ENCODE measurements at places on chromosomes 1 and 21.
A peak's percentile ranks its signal among the peaks of the same experiment; 100 is the strongest.

DNA sequence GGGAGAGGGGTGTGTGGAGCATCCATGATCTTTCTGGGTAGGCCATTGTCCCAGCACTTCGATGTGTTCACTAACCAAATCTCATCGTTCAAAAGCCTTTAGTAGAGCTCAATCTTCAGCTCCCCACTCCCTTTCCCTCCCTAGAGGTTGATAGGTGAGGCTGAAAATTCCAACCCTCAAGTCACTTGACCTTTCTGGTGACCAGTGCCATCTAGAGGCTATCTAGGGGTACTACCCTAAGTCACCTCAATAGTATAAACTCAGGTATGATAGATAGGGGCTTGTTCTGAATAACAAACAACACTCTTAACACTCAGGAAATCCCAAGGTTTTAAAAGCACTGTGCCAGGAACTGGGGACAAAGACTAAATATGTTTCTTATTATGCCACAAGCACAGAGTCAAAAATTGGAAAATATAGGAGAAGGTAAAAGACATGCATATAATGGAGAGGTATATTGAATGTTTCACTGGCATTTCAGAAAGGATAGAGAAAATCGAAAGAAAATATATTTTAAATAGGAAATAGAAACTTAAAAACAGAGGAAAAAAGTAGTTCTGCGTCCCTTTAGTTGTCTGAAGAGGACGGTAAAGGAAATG, 42.9 kb upstream of the CD53 start:
- no peak for DNase-seq

DNA sequence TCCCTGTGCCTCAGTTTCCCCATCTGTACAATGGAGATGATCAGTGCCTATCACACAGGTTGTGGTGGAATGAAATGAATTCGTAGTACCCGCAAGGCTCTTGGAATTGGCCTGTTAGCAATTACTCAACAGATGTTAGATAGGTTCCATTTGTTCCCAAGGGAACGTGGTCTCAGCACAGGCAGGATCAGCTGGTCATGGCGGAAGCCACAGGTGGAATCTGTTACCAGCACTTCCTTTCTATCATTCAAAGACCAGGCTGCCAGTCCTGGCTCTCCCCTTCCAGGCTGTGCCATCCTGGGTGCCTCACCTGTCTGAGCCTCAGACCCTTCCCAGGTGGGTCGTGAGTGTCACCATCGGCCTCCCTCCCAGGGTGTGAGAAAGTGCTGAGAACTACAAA, 61.5 kb downstream of the FBXO2 start:
- no peak for DNase-seq

DNA sequence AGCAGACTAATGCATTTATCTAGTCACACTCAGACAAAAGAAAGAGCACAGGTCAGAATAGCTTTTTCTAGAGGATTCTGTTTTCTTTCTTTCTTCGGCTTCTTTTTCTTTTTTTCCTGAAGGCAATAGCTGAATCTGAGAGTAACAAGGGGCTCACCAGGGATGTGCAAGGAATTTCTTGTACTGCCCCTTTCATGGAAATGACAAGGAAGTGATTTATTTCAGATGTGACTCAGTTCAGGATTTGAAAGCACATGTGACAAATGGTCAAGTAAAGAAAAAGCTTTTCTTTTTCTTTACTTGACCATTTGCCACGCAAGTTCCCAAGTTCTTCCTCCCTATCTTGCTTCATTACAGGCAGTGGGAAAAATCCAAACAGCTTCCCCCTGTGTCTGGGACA, 202.0 kb downstream of the GABPA start:
- DNase-seq: no peak

- DNase-seq: peak; percentile 4
These were observed 380.5 kb upstream of the VAMP3 start for GRCh38 chr1:7390604-7391000.

- DNase-seq: no peak
These were observed 34.7 kb downstream of the LRRC8D start for GRCh38 chr1:89855413-89856123.

DNA sequence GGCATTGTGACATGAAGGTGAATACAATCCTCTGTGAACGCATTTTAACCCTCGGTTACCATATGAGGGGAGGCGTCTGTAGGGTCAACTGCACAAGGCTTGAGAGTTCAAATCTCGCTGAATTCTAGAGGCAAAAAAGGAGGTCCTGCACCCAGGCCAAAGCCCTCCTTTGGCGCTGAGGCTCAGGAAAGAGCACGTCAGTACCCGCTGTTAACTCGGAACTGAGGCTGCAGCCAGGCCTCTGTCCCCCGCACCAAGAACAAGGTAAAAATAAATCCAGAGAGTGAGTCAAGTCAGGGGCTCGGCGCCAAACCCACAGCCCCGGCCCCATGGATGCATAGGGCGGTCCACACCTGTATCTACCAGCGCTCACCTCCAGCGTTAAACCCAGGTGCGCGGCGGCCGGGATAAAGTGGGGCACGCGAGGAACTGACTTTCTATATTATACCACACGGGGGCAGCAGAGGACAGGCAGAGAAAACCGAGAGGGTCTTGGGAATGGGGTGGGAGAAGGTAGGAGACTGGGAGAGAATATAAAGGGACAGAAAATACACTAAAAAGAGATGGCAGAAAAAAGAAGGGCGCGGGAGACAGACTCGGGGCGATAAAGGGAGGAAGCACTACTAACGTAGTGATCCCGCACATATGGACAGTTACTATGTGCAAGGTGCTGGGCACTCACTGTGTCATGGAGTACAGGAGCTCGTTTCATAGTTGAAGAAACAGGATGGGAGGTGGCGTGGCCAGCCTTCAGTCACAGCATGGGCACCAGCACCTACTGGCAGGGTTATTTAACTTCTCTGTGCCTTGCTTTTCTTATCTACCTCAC, 54.9 kb downstream of the DMRTA2 start:
- DNase-seq: no peak

GRCh38 chr1:62311473-62311943, 7.7 kb downstream of the KANK4 start:
- DNase-seq: no peak

DNA sequence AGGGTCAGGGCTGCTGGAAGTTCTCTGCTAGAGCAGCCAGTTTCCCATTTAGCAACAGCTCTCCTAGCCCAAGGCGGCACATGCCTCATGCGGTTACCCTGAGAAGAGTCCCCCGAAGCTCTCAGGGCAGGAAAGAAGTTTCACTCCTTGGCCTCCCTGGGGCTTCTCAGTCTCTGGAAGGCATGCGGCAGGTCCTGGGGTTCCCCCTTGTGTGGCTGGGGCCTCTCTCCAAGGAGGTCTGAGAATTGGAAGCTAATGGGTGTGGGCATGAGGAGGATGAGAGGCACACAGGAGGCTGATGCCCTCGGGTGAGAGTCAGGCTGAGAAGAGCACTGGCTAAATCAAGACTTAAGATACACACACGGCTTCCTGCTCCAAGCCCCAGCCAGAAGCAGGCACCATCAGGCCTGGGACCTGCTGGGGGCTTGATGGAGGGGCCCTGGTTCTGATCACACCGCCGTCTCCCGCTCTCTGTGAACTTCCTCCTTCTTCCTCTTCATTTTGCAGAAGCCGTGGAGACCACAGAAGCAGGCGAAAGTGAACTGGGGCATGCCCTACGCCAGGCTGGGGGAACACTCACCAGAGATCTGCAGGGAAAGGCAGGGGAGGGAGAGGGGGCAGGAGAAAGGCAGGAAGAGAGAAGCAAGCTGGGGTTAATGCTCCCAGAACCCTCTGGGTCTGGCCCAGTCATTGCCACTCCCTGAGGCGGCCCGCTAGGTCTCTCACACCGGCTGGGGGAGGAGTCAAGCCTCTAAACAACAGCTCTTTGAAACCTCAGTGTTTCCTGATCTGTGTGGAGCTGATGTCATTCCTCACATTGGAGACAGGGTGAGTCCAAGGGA, 15.1 kb downstream of the BLACAT1 start:
- peak; percentile 87 for DNase-seq

- no peak for DNase-seq
These were observed 1.3 kb upstream of the PEX10 start for GRCh38 chr1:2413495-2414296.

- no peak for DNase-seq
These were observed 47.8 kb upstream of the NRDC start for GRCh38 chr1:51926171-51926812.

- no peak for DNase-seq
These were observed 18.2 kb downstream of the SCCPDH start for GRCh38 chr1:246742396-246742795.

- DNase-seq: no peak
These were observed 47.7 kb upstream of the PPM1J start for GRCh38 chr1:112762541-112763500.

- no peak for DNase-seq
These were observed 19.2 kb upstream of the BCL10 start for GRCh38 chr1:85295654-85296053.

GRCh38 chr1:32817815-32818786, 648 bp downstream of the S100PBP start:
- peak; percentile 40 for DNase-seq

DNA sequence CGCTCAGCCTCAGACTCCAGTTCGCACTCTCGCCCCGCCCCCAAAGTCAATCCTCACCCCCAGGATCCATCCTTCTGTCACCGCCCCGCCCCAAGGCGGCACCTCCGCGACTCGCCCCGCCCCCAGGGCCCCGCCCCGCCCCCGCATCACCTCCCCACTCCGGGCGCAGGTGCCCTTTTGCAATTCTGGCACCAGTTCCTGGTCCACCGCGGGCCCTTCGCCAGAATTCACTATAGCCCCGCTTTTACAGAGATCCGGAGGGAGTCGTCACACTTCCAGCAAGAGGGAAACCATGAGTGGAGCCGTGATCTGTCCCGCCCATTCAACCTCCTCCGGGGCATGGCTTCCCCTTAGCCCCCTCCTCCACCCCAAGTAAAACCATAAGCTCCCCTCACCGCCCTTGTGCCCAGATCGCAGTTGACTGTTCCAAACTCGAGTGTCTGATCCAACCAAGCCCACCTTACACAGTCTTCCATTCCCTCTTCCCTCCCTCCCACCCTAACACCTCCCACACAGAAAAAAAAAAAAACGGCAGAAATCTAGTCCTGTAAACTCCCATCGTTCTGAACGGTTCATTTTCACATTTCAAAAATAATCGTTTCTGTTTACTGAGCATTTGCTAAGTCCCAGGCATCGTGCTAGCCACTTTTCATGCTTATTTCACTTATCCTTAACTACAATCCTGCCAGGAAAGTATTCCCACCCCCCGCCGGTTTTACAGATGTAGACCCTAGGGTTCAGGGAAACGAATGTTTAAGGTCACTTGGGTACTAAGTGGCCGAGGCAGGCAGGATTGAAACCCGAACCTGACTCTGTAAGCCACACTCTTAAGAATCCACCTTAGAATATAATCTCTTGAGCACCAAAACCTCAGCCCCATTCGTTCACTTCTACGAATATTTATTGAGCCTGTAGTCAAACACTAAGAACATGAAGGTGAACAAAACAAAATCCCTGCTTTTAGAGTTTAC, 1.3 kb upstream of the DNAJC16 start:
- DNase-seq: peak; percentile 39

- no peak for DNase-seq
These were observed 238.3 kb downstream of the PAPPA2 start for GRCh38 chr1:176701151-176701866.

GRCh38 chr1:37865348-37866120, 6.1 kb upstream of the MTF1 start:
- no peak for DNase-seq

DNA sequence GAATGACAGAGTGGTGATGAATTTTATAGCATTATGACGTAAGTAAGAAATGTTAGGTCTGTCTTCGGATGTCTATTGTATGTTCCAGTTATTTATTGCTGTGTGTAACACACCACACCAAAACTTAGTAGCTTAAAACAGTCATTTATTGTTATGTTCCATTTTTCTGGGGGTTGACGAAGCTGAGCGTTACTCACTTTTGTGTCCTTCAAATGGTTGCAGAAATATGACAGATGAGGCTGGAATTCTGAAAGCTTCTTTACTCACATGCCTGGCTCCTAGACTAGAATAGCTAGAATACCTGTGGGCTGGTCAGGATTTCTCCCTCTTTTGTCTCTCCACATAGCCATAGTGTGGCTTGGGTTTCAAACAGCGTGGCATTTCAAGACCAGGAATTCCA, 62.1 kb upstream of the S1PR1 start:
- no peak for DNase-seq

DNA sequence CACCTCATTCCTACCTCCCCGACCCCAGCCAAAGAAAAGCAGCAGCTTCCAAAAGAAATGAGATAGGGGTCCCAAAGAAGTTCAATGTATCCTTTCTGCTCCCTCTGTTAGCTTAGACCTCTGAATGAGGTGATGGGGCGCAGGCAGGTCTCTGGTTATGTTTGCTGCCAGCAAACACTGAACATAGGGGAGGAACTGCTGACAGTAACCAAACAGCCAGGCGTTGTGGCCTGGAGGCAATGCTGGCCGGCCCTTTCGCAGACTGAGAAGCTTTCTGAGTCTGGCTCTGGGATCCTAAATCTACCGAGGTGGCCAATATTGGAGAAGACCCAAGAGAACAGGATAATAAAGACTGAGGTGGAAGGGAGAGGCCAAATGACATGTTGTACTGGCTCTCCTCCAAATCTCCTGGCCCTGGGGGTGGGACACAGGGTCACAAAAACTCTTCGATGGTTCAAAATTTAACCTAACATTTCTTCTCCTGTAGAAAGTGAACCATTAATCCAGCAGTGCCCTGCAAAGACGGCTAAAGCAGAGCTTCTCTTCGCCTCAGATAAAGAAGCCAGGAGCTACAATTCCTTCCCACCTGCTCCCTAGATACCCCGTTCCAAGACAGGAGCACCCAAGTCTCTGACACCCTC, 19.6 kb downstream of the SSR2 start:
- no peak for DNase-seq

DNA sequence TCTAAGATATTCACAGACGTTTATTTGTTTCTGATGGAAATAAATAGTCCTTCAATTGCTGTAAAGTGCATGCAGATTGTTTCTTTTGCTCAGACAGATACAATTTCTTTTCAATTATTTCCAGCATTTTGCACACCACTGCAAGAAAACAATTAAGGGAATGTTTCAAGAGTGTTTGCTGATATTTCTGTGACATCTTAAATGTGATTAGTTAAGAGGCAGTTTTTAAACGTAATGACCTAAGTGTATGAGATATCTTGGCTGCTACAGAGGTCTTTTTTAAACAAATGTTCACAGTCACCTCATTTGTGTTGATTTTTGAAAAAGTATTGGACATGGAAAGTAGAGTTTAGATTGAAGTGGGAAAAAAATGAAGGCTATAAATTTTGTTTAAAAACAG, 262.3 kb upstream of the BRINP3 start:
- no peak for DNase-seq

GRCh38 chr21:45303751-45304475, 16.2 kb upstream of the POFUT2 start:
- DNase-seq: no peak

DNA sequence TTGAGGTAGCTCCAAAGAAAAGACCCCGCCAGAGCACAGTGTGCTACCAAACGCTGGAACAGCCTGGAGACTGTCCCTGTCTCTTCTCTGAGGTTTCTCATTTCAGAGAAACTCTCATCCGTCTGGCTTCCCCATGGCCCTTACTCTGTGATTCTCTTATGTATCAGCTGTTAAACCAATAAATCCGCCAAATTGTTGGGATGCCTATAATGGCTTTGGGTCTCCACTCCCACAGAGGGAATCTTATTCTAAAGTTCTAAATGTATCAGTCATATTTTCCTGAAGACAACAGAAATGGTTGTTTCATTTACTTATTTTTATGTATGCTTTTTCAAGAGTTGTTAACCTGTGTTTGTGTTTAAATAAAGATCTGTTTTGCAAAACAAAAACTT, 4.0 kb downstream of the ERG start:
- no peak for DNase-seq

All from mucosa of gallbladder (tissue), 1 donor.